IMR-90 (cell line): ENCODE measurements at places on chromosomes 5 and 9. TPM values are rescaled to one million over a fixed set of nuclear protein-coding genes. Genes with fewer than 3 reads are reported as not detected.

PAX5 gene
- total RNA-seq: not detected in 2 replicates

HEMGN gene
- total RNA-seq: not detected in 2 replicates

ZNF883 gene
- total RNA-seq: 0.54 and 0.83 TPM in 2 replicates

TLE4 gene
- 76.9 and 78.1 TPM in 2 replicates for total RNA-seq

TAL2 gene
- total RNA-seq: not detected in 2 replicates

CCDC192 gene
- not detected in 2 replicates for total RNA-seq

OR13C2 gene
- not detected in 2 replicates for total RNA-seq

KIAA0825 gene
- 1.8 and 3.9 TPM in 2 replicates for total RNA-seq

RPP25L gene
- total RNA-seq: 13.3 and 20.4 TPM in 2 replicates

CDC20B gene
- total RNA-seq: not detected in 2 replicates

OR1J2 gene
- not detected in 2 replicates for total RNA-seq

HOMER1 gene
- total RNA-seq: 6.8 and 6.9 TPM in 2 replicates

- DNase-seq: no peak
Observed at GRCh38 chr5:76074487-76075065, 8.6 kb upstream of the SV2C start.

DNA sequence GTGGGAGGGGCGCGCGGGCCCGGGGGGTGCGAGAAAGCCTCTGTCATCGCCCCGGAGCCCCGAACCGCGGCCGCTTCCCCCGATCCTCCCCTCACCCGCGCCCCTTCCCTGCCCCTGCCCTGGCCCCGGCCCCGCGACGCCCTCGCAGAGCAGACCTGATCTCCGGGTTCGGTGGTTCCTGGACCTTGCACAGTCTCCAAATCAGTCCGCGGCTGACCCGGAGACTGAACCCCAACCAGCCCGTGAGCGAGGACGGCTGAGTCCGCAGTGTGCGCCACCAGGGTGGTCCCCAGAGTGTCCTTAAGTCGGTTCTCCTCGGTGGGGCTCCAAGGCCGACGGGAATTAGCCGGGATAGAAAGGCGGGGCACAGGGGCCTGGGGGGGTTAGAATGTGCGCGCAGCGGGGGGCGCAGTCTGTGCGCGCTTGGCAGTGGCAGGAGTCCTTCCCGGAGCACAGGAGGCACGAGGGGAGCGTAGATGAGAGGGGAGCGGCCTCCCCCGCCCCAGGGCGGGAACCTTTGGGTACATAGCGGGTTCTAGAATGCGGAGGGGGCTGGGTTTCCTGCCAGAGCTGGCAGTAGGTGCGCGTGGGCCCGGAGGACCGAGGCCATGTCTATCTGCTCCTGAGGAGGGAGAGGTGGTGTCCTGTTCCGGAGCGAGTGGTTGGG, 779 bp downstream of the PKN3 start:
- no peak for DNase-seq

- DNase-seq: no peak
Observed at GRCh38 chr5:95486191-95486590, 68.6 kb downstream of the SKIC3 start.

DNA sequence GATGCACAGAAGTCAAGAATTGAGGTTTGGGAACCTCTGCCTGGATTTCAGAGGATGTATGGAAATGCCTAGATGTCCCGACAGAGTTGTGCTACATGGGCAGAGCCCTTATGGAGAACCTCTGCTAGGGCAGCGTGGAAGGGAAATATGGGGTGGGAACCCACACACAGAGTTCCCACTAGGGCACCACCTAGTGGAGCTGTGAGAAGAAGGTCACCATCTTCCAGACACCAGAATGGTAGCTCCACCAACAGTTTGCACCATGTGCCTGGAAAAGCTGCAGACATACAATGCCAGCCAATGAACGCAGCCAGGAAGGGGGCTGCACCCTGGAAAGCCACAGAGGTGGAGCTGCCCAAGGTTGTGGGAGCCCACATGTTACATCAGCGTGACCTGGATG, 104.5 kb downstream of the STK32A start:
- no peak for DNase-seq

DNA sequence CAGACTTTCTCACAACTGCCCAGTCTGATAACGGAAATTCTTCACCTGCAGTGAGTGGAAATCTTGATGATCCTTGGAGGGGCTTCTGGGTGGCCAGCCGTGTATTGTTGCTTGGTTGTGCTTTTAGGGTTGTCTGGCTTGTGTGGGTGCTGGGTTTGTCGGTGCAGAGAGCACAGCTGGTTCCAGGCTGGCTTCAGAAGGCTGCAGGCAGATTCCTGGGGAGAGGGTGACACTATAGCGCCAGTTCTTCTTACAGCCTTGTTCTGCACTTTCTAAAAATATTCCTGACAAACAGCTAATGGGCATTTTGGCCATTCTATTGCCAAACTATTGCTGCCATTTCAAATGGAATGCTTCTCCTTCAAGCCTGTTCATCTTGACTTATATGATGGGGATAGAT, 99.3 kb downstream of the PDZD2 start:
- DNase-seq: no peak

- DNase-seq: peak; percentile 46
Observed at GRCh38 chr9:71446473-71447411, 321.6 kb downstream of the CEMIP2 start.

GRCh38 chr5:166596043-166596442, 1695.4 kb upstream of the WWC1 start:
- no peak for DNase-seq

DNA sequence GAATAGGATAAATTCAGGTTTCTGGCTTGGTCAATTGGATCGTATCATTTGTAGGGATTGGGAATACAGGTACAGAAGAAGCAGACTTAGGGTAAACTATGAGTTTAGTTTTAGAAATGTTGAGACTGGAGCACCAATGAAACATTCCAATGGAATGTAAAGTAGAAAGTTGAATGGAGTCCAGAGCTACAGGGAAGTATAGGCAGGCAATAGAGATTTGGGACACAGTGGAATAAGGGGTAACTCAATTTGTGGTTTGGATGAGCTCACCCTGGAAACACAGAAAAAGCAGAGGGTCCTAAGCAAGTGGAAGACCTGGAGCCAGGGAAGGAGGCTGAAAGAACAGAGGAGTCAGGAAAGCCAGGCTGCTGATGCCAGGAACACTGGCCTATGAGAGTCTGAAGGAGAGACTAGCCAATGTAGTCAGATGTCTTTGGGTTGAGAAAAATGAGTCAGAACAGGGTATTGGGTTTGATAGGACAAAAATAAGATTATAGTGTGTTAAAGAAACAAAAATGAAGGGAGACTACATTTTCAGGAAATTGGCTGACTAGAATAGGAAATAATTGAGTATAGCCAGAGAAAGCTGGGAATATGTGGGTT, 72.8 kb downstream of the STARD4 start:
- DNase-seq: peak; percentile 65

- DNase-seq: no peak
Observed at GRCh38 chr5:91111473-91112238, 271.5 kb downstream of the ARRDC3 start.

DNA sequence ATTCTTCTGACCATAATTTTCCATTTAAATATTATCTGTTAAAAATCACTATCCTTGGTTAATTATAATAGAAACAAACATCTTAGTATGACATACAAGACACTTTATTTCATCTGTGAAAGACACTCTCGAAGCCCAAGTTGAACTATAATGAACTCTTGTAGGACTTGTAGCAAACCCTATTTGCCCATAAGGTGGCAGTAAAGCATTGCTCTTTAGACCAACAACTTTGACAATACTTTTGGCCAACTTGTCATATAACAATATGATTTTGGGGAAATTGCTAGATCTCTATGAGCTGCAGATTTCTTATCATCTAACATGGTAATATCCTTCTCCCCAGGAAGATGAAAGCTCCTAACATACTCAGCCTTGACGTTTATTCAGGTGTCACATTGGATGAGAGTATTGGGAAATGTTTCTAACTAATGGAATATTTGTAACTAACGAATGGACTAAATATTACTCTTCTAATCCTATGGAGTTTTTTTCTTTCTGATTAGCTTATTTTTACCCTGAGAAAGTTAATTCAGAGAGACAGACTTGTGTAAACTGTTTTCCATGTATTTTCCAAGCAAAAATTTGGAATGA, 11.0 kb downstream of the SPINK14 start:
- DNase-seq: peak; percentile 63

- peak; percentile 80 for DNase-seq
Observed at GRCh38 chr5:43078956-43079355, 38.8 kb upstream of the ANXA2R start.

DNA sequence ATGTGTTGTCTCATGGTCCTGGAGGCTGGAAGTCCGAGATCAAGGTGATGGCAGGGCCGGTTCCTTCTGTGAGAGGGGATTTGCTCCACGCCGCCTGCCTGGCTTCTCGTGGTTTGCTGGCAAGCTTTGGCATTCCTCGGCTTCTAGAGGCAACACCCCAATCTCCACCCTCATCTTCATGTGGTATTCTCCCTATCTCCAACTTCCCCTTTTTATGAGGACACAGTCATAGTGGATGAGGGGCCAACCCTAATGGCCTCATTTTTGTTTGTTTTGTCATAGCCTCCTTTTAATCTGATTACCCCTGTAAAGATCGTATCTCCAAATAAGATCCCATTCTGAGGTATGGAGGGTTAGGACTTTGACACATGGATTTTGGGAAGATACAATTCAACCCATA, 41.7 kb upstream of the CLK4 start:
- no peak for DNase-seq

DNA sequence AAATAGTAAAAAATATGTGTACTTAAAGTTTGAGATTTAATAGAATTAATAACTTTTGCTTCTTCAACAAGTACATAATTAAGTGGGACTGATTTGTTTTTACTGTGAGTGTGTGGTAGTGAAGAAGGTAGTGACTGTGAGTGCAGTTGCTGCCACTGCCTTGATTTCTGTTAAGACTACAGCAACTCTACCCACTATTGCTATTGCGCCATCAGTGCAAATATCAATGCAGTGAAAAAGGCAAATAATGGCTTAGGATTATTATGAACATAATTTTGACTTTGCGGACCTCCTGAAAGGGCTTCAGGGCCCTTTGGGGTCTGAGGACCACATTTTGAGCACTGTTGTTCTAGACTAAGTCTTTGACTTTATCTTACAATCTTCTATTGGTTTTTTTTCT, 112.0 kb upstream of the PITX1 start:
- DNase-seq: no peak

DNA sequence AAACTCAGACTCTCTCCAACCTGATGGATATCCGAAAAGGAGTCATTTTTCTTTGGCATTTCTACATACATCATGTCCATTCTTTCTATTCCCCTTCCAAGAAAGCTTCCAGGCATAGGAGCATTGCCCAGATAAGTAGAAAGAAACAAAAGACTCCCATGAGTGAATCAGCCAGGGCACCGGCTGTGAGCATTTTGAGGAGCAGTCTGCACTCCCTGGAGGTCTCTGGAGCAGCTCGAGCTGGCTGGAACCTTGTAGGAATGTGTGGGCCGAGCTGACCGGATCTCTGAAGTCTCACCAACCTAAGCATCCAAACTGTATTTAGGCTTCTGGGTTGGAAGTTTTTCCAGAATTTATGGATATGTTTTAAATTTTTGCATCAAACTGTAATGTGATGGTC, 161.4 kb upstream of the TRPC7 start:
- DNase-seq: no peak

GRCh38 chr9:99299211-99300102, 77.4 kb downstream of the SEC61B start:
- DNase-seq: peak; percentile 83

- no peak for DNase-seq
Observed at GRCh38 chr5:14710313-14710994, 45.9 kb downstream of the OTULIN start.

- DNase-seq: no peak
Observed at GRCh38 chr5:56158331-56158960, 74.7 kb downstream of the ANKRD55 start.

- no peak for DNase-seq
Observed at GRCh38 chr9:79279356-79279755, 292.4 kb upstream of the TLE4 start.

DNA sequence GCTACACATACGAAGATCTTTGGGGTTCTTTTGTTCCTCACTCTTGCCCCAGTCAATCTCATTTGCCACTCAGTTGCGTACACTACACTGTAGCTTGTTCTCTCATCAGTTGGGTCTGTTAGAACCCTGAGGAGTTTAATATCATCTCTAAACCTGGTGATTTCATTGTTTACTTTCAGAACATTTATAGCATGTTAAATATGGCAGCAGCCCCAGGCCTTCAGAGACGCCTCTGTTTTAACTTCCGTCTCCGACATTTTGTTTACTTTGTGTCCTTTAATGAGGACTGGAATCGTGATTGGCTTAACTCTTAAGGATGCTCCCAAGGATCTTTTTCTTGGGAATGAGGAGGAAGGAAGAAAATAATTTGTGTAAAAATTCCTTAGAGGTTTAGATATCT, 510.1 kb downstream of the NR2F1-AS1 start:
- DNase-seq: no peak

- DNase-seq: no peak
Observed at GRCh38 chr9:68653141-68653595, 51.9 kb upstream of the PIP5K1B start.

DNA sequence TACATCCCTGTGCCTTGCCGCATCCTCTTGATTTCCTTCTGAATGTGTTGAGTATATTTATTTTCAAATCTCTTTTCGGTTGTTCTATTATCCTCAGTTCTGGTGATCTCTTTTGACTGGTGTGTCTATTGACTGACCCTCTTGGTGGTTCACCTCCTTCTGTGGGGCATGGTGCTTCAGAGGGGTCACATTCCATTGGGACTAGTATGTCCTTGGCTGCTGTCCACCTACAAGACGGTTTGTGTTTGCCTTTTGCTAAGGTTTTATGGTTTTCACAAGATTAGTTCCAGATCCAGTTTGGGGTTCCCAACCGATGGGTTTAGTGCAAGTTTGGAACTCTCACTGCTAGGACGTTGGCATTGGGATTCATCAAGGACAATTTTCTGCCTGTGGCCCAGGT, 66.6 kb downstream of the PHF2 start:
- DNase-seq: peak; percentile 82

GRCh38 chr9:114757395-114757794, 48.4 kb downstream of the TNFSF15 start:
- no peak for DNase-seq

GRCh38 chr5:108196276-108196675, 185.6 kb downstream of the FBXL17 start:
- DNase-seq: peak; percentile 17

DNA sequence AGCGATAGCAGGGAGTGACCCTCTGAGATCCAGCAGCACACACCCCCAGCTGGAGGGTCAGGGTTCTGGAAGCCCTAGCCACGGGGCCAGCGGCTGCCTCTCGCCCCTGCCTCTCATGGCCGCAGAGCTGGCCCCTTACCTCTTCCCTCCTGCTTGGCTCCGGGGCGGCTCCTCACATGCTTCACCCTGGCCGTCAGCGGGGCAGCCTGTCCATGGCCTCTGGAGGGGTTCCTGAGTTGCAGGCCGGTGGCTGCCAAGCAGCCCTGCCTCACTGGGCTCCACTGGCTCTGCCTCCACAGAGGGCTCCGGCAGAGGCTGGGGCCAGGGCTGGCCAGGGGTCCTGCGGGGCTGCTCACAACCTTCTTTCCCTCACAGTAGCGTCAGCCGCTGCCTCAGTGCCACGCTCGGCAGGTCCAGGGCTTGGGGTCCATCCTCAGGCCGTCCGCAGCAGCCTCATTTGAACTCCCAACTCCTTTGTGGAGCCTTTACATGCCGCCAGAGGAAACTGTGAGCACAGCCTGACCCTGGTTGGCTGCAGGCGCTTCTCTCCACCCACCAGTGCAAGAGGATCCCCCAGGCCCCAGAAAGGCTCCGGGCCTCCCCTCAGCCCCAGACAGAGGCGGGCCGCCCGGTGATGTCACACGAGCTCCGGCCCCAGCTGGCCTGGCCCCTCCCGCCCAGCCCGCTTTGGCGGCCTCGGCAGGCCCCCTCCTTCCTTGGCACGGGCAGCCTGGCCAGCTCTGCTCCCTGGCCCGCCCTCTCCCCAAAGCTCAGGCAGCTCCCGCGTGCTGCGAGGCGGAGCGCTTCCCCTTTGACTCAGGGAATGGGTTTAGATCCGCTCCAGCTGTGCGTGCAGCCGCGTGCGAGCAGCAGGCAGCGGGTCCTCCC, at the start of gene ANGPTL2:
ANGPTL2 (minus strand) TSS at position 460 of the 888 bp plus-strand sequence. CDS start 13,904 bp downstream, outside the sequence.
- peak; percentile 95 for DNase-seq
